ENCODE measurements at places on chromosomes 4 and X. TPM values are rescaled to one million over a fixed set of nuclear protein-coding genes. Genes with fewer than 3 reads are reported as not detected.

GRCh38 chr4:89193843-89194242, 82.5 kb downstream of the TIGD2 start:
- DNase-seq: no peak

DNA sequence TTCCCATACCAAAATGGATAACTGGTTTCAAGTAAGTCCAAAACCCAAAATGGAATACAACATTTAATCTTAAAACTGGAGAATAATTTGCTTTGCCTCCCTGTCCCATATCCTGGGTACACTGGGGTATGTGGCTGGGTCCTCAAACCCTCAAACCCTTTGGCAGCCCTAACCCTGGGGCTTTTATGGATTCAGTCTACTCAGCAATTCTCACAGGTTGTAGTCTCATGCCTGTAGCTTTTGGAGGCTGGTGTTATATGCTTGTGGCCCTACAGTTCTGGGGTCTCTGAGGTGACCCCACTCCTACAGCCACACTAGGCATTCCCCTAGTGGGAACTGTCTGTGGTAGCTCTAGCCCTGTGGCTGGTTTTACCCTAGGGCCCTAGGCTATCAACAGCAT, 110.5 kb upstream of the NRK start:
- DNase-seq: no peak

- DNase-seq: no peak
Measured at GRCh38 chr4:37687681-37688080, 1.5 kb upstream of the RELL1 start.

DNA sequence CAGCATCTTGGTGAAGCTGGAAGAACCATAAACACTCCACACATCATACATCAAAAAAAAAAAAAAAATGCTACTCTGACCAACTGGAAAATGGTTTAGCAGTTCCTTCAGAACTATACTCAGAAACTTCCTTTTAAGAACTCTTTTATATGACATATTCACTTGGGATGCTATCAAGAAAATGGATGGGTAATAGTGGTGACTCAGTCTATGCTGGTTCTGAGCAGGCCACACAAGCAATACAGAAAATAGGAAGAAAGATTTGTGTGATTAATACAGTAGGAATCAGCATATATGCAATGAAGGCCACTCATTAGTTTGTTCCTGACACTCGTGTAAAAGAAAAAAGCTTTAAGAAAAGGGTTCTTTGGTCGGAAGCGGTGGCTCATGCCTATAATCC, 123.5 kb upstream of the FAT4 start:
- no peak for DNase-seq

- peak; percentile 17 for DNase-seq
Measured at GRCh38 chr4:102761296-102761701, 531 bp upstream of the MANBA start.

- no peak for DNase-seq
Measured at GRCh38 chrX:15202454-15203177, 67.3 kb downstream of the ASB9 start.

DNA sequence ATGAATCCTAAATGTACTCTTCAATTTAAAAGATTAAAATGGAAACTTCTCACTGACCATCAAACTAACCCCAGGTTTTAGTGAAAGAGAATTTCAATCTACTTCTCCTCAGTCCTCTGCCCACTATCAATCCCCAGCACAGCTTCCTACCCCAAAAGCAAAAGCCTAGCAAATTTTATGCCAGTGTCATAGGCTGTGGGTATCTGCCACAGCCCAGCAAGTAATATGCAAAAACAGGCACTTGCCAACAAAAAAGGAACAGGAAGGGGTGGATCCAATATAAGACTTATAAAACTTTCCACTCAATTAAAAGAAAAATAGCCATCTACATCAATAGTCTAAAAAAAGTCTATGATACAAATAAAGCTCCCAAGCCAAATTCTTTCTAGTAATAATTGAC, 22.3 kb downstream of the CAMK2D start:
- peak; percentile 52 for DNase-seq

- no peak for DNase-seq
Measured at GRCh38 chr4:119139822-119140252, 4.2 kb downstream of the MYOZ2 start.

DNA sequence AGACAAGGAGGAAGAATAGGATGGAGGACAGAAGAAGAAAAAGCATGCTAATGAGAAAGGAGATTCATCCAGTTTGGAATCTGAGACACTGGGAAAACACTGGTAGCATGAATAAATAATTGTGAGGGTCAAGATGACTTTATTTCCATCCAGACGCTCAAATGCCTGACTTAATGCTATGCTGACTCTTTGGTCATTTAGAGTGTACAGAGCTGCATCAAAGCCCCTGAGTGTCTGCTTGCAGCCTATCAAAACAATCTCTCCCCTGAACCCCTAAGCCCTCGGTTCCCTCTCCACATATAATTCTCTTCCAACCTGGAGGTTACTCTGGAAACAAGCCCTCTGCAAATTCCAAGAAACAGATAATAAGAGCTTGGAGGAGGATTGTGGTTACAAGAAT, 208.8 kb downstream of the MAGEB17 start:
- no peak for DNase-seq

GRCh38 chr4:96025011-96025410, 185.1 kb downstream of the PDHA2 start:
- no peak for DNase-seq

DNA sequence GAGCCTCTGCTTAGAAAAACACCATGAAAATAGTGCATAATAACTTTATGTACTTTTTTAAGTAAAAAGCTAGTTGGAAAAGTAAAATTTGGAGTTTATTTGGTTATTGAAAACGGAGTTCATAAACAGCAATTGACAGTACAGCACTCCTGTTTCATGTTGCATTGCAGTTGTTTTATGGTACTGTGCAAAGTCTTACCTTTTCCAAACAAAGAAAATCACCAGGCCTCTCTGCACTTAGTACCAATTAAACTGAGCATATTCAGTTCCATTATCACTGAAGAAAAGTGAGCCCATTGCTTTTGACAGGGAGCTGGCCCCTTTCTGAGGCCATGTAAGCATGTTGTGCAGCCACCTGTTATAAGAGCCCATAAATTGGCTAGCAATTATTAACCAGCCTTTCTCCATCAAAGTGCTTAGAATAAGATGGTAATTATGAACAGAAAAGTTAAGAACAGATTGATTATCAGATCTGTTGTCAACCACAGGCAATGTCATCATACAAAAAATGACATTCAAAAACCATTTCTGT, 376.6 kb upstream of the EMCN start:
- no peak for DNase-seq

DNA sequence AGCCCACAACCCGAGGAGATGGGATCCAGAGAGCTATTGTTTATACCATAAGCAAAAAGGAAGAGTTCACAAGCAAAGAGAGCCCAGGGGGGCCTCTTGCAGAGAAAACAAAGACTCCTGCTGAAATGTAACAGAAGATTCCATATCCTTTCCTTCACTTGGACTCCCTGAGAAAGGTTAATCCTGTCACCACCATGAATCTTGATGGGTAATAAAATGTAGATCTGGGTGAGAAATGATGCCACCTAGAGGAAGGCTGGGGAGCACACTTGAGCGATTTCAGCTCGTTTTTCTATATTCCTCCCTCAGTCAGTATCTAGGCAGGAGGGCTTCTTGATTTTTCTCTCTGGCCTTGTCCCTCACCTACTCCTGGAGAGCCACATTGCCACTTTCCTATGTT, 10.2 kb upstream of the KCNE5 start:
- DNase-seq: peak; percentile 41

DNA sequence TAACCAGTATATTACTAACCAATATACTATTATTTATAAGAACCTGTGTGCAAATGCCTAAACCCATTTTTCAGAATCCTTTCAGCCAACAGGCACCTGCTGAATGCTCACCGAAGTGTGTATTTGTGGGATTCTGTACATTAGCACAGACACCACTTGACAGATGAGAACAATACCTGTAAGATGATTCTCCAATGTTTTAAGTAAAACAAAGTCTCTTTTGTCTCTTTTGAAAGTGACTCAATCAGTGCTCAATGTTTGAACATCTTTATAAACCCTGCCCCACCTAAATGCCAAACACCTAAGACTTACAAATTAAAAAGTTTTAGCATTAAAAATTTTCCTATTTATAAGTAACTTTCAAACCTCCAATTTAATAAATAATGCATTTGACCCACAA, 763 bp downstream of the ASB9 start:
- DNase-seq: no peak

GRCh38 chrX:72081605-72082320, 50.0 kb downstream of the RTL5 start:
- peak; percentile 23 for DNase-seq

DNA sequence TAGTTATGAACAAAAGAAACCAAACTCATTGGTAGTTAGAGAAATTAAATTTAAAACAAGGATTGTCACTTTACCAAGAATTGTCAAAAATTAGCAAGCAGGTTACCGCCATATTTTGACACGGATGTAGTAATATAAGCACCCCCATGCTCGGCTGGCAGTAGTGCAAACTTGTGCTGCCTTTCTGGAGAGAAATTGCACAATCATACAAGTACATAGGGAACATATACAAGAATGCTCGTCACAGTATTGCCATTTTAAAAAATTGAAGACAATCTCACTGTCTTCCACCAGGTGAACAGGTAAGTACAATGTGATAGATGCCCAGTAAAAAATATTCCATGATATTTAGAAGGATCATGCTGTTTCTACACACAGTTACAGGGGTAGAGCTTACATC, 55.6 kb upstream of the SLC39A8 start:
- no peak for DNase-seq

DNA sequence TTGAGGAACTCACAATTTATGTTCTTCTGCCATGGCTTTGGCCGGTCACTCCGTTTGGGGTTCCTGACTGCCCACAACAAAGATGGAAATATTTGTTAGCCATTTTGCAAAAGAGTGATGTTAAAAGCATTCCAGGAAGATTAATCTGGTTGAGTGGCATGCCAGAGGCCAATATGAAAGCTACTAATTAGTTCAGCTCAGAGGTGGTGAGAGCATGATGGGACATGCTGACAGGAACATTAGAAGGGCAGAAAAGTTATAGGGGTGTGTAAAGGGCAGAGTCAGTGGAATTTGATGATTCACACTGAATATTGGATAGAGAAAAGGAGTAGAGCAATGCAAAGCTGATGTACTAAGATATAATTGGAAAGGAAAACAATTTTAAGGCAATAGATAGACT, 94.4 kb downstream of the TLL1 start:
- DNase-seq: no peak

DNA sequence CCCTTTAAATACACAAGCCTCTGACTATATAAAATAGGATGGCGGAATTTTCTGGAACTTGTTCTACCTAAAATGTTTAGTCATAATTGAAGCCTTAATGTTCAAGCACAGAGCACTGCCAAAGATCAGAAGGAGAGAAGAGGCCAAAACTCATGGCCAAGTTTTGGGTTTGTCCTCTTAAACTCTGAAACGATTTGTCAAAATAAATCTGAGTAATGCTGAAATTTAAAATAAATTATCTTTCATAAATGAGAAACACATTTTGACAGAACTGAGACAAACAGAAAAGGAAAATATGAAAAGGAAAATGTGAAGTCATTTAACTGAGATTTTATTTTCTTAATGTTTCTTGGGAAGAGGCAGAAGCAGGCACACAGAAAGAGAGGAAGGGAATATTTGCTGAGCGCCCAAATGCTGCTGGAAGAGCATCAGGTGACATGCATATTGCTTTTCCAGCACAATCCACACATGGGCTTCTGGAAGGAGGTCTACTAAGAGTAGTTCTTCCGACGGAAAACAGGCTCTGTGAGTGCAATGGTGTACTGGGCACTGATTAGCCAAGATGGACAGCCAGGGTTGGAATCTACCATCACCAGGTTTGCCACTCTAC, 47.4 kb upstream of the ZNF518B start:
- no peak for DNase-seq

DNA sequence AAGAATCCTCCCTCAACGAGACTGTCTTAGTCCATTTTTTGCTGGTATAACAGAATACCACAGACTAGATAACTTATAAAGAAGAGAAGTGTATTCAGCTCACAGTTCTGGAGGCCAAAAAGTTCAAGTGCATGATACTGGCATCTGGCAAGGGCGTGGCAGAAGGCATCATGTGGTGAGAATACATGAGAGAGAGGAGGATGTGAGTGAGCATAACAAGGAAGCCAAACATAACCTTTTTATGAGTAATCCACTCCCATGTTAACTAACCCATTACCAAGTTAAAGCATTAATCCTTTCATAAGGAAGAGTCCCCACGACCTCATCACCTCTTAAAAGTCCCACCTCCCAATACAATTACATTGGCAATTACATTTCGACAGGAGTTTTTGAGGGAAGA, 504.6 kb downstream of the IQCM start:
- no peak for DNase-seq

DNA sequence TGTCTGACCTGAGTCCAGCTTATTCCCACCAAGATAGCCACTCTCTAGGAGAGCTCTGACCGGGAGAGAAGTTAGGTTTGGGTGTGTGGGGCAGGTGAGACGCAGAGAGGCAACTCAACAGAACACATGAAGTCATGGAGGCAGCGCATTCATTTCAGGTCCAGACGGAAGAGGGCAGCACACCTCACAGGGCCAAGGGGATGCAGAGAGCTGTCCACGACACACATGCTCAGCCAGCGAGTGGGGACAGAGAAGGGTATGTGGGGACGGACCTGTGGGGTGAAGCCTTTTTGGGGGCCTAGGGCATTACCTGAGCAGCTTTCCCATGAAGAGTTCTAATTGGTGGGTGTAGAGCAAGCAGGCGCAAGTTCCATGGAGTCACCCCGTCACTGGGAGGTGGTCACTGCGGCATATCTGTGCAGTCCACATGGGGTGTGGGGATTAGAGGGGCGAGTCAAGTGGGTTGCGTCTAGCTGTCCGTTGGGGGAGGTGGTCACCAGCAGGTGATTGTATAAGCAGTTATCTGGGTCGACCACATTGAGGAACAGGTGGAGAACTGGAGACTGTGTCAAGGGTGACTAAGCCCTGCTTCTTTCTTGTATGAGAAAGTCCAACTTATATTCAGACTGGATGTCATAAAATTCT, 24.3 kb upstream of the UXT start:
- no peak for DNase-seq

GRCh38 chr4:55500072-55500471, 46.6 kb downstream of the CLOCK start:
- no peak for DNase-seq

- DNase-seq: no peak
Measured at GRCh38 chr4:7207628-7208231, 15.4 kb downstream of the SORCS2 start.

- no peak for DNase-seq
Measured at GRCh38 chrX:150879855-150880807, 18.3 kb downstream of the CD99L2 start.

GRCh38 chrX:72001906-72002305, 91.3 kb downstream of the NHSL2 start:
- no peak for DNase-seq

- peak; percentile 2 for DNase-seq
Measured at GRCh38 chr4:133969202-133969848, 232.3 kb downstream of the PABPC4L start.

- DNase-seq: no peak
Measured at GRCh38 chr4:152965611-152966010, 29.5 kb downstream of the FHDC1 start.

SPANXN4 gene
- not detected for total RNA-seq

SMIM31 gene
- total RNA-seq: not detected

DNASE1L1 gene
- total RNA-seq: 79.1 TPM

PRPS2 gene
- 9.9 TPM for total RNA-seq

TEX13C gene
- not detected for total RNA-seq

ATP1B4 gene
- not detected for total RNA-seq

HPGD gene
- not detected for total RNA-seq

SUPT20HL1 gene
- total RNA-seq: not detected

DMRTC1 gene
- total RNA-seq: not detected

Data from lung microvascular endothelial cell (primary cell).